ENCODE measurements at places on chromosomes 7 and 10. TPM values are rescaled to one million over a fixed set of nuclear protein-coding genes. Genes with fewer than 3 reads are reported as not detected.

The AKR1C3 gene
- total RNA-seq = 2.9 TPM

The CACNB2 gene
- total RNA-seq = not detected

The ELFN1 gene
- 0.10 TPM for total RNA-seq

The SHTN1 gene
- 0.10 TPM for total RNA-seq

The ODAD2 gene
- not detected for total RNA-seq

The ADRA2A gene
- total RNA-seq = not detected

The FGL2 gene
- 4.4 TPM for total RNA-seq

The CDNF gene
- 1.3 TPM for total RNA-seq

The PLEKHS1 gene
- 0.22 TPM for total RNA-seq

The OR6B1 gene
- not detected for total RNA-seq

The CALY gene
- 0.44 TPM for total RNA-seq

The CFAP58 gene
- 0.15 TPM for total RNA-seq

The ARMC10 gene
- total RNA-seq = 33.2 TPM

The AKR1C8 gene
- 1.4 TPM for total RNA-seq

The KIAA1217 gene
- total RNA-seq = 4.6 TPM

The IGFBP1 gene
- total RNA-seq = not detected

The ZNF503 gene
- not detected for total RNA-seq

The OR2A42 gene
- total RNA-seq = 0.07 TPM

The CLDN4 gene
- not detected for total RNA-seq

The KIF5B gene
- total RNA-seq = 72.4 TPM

The EEF1AKMT2 gene
- total RNA-seq = 21.0 TPM

The MEOX2 gene
- not detected for total RNA-seq

The NYAP1 gene
- total RNA-seq = not detected

The HTR5A gene
- not detected for total RNA-seq

The PNLIP gene
- not detected for total RNA-seq

The SPDYE2 gene
- total RNA-seq = not detected

The SLC26A4 gene
- 17.4 TPM for total RNA-seq

The SPDYE9 gene
- total RNA-seq = not detected

The PNLIPRP2 gene
- total RNA-seq = not detected

The PRSS1 gene
- total RNA-seq = not detected

The SPDYE11 gene
- not detected for total RNA-seq

The ATP6V0A4 gene
- total RNA-seq = 0.66 TPM

The TMEM176B gene
- total RNA-seq = not detected

The STOX1 gene
- 0.37 TPM for total RNA-seq

The PIK3AP1 gene
- total RNA-seq = 6.3 TPM

The C10orf71 gene
- total RNA-seq = not detected

The ANTXRL gene
- total RNA-seq = 0.56 TPM

The PPP1R17 gene
- total RNA-seq = not detected

The SKIDA1 gene
- not detected for total RNA-seq

The TMEM273 gene
- 11.2 TPM for total RNA-seq

The RASA4B gene
- total RNA-seq = 16.1 TPM

The SPDYE2B gene
- total RNA-seq = not detected

The PALD1 gene
- total RNA-seq = 0.07 TPM

The CNNM1 gene
- 0.29 TPM for total RNA-seq

The CTTNBP2 gene
- not detected for total RNA-seq

The IDI2 gene
- total RNA-seq = not detected

The SRRM3 gene
- total RNA-seq = not detected

The COMTD1 gene
- total RNA-seq = 24.0 TPM

The AGMO gene
- total RNA-seq = not detected

The RAMP3 gene
- total RNA-seq = not detected

The CDC123 gene
- total RNA-seq = 107 TPM

The FFAR4 gene
- total RNA-seq = not detected

The PRF1 gene
- 132 TPM for total RNA-seq

The UCMA gene
- not detected for total RNA-seq

The MMP21 gene
- 0.24 TPM for total RNA-seq

The MARVELD1 gene
- total RNA-seq = 2.7 TPM

The ATOH7 gene
- total RNA-seq = not detected
